NCI-H1092 treated with DMSO at 0.1 percent for 48 hours (cell line): ENCODE measurements at places on chromosomes 2 and 18.

DNA sequence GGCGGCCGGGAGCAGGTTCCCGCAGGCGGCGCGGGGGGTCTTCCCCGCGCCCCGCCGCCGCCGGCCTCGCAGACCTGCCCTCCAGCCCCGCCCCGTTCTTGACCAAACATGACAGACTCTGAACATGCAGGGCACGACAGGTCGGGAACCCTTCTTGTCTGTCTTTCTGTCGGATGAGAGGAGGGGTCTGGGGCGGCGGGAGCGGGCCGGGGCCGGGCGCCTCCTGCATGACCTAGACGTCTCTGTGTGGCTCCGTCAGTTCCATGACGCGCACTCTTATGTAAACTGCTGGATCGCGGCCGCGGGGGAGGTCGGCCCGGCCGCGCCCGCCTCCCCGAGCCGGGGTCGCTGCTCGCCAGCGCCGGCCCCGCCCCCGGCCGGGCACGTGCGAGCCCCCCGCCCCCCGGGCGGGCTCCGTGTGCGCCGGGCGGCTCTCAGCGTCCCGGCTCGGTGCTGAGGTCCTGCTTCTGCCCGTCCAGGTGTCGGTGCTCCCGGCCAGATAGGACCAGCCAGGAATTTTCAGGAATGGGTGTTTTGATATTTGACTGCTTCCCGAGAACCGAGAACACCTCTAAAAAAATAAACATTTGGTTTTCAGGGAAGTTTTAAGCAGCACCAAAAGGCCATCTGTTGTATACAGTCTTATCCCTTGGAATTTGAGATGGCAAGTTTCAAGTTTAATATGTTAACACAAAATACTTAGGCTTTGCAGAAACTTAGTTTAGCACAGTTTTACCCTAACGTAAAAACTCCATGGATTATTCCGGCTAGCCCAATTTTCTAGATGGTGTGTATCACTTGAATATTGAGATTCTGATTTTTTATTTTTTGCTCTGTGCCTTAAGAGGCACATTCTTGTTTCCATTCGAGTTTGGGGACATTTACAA lies 733 bp downstream of the ZC3H6 start:
- DNase-seq, result peak; percentile 63

GRCh38 chr2:165149439-165149838 lies 54.4 kb downstream of the SCN3A start:
- no peak for DNase-seq

GRCh38 chr2:98658816-98659490 lies 50.6 kb downstream of the UNC50 start:
- DNase-seq, result no peak

DNA sequence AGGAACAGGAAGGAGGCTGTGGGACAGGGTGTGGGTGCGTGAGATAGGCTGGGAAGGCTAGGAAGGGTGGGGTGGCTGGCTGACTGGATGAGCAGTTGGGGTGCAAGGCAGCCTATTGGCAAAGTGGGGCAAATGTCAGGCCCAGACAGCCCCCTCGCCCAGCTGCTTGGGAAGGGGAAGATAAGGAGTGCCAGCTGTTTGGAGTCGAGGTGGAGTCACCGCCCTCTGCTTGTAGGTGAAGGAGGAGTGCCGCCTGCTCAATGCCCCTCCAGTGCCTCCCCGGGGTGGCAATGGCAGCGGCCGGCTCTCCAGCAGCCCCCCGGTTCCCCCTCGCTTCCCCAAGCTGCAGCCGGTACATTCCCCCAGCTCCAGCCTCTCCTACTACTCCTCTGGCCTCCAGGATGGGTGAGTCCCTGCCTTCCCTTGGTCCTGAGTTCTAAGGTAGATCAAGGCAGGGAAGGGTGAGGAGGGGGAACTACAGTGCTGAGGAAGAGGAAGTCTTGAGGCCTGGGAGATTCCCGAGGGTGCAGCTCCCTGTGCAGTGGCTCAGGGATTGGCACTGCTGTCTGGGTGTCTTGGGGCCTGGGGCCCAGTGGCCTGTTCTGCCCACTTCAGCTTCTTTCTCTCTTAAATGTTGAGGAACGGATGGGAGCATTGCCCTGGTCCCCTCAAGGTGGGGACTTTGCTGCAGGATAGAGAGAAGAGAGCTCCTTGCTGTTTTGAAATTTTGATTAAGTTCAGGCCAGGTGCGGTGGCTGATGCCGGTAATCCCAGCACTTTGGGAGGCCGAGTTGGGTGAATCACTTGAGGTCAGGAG lies 13.3 kb downstream of the GAREM2 start:
- DNase-seq, result no peak

GRCh38 chr2:98037666-98038336 lies 42.1 kb upstream of the TMEM131 start:
- DNase-seq, result no peak

DNA sequence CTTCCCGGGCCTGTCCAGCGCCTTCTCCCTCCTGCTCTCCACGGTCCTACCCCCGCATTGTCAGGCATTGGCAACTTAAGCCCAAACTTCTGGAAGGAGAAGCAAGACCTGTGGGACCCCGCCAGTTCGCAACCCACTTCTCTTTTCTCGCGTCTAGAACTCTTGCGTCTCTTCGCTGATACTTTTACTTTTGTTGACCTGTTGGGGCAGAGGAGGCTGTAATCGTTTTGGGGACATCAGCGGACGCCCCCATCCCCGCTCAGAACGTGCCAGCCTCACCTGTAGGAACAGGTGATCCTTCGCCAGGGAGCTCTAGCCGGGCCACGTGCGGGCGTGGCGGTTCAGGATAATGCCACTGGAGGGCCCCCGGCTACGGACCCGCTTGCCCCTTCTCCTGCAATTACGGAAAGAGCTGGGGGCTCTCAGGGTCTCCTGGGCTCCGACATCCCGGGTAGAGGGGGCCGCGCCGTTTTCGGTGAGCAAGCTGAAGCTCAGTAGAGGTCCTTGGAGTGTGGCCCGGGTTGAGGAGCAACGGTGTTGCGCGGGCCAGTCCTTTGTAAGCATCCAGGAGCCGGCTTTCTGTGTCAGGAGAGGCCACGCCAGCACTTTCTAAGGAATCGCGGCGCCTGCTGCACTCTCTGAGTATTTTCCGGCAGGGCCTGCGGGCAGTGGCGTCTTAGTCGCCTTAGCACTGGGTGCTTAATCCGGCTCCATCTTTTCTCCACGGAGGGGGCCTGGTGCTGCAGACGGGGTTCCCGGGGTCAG lies 1.6 kb downstream of the MTCL1 start:
- DNase-seq, result peak; percentile 52

DNA sequence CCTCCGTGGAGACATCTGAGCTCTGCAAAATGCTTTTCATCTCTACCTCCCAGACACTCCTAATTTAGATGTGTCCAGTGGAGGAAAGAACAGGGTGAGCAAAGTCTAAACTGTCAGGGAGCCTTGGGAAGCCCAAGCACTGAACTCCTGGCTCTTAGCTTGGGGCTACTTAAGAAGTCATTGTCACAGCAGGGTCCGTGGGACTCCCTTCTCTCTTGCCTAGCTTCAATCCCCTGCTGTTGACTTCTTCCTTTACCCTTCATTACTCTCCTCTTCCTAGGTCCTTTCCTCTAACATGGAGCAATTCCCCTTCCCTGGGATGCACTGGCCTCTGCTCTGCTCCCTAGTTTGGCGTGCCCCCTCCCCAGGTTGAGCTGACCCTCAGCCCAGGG lies 3.4 kb downstream of the OSR1 start:
- DNase-seq, result no peak

DNA sequence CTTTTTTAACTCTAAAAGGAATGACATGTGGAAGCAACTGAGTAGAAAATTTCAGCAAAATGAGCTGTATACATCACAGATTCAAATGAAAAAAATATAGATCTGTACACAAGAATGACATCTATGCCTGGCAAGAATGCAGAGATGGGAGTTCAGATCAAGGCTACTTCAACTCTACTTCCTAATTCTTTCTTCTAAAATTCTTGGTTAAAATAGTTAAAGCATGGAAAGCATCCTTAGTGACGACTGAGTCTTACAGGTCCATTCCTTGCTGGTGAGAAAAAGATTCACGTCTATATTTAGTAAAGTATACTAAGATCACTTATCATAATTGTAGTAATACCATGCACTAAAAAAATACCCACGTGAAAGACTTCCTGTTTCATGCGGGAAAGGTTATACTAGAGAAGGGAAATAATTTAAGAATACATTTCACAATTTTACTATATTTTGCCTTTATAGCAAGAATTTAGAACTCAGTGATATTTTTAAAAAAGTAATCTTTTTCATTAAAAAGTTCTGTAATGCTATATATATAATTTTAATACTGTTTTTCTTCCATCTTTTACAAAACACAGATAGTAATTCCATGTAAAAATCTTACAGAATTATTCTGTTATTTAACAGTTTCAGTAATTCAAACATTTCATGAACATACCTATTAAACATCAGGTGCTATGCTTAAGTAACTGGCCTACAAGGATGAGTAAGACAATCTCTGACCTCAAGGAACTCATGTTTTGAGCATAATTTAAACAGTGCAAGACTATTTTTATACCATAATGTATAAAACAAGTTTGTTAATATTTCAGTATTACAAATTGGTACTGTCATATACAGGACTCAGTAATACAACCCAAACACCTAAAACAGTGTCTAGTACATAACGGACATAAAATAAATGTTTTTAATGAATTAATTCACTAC lies 159.6 kb downstream of the BAZ2B start:
- DNase-seq, result no peak

DNA sequence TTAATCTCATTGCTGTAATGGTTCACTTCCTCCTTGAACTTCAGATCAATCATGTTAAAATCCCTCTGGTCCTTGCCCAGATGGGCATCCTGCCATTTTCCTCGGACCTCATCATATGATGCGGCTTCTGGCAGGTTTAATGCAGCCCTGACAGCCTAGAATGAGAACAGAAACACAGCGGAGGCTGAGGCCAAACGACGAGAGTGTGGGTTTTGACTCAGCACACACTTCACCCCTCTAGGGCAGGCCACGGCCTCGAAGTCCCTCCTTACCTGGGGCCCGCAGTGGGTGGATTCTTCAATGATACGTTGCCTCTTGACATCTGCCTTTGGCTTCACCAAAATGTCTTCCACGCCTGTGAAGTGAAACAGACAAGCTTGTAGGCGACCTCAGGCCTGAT lies 56.8 kb downstream of the POLR1A start:
- peak; percentile 3 for DNase-seq
